ENCODE measurements at places on chromosomes 11 and 22.

GRCh38 chr22:37122598-37123180, 13.2 kb upstream of the TMPRSS6 start:
- no peak for DNase-seq

DNA sequence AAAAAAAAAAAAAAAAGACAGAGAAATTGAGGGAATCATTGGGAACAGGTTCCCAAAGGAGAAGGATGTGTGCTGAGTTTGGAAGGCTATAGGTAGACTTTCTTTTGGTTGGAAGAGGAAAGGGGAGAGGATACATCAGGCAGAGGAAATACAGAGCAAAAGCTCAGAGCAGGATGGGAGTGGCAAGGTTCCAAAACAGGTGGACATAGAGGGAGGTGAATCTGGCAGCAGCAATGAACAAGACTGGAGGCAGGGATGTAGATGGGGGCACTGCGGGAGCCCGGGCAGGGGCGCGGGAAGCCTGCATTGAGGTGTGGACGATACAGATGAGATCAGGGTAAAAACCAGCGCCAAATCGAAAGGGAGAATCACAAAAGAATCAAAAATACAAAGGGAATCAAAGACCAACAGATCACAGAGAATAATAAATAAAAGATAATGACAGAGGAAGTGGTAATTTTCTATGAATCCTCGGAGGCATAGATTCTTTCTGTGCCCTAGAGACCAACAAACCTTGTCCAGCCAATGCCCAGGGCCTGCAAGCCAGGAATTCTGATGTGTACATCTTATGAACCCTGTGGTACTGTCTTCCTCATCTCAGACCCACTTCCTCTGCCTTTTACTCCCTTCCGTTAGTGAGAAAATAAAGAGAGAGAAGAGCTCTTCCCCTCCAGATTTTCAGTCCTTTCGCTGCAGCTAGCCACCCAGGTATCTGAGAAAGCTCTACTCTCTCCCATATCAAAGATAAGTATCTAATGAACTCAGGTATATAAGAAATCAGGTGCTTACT, 70.3 kb downstream of the SLC1A2 start:
- no peak for DNase-seq

GRCh38 chr11:5705688-5706087, 16.1 kb downstream of the TRIM22 start:
- DNase-seq, result no peak

DNA sequence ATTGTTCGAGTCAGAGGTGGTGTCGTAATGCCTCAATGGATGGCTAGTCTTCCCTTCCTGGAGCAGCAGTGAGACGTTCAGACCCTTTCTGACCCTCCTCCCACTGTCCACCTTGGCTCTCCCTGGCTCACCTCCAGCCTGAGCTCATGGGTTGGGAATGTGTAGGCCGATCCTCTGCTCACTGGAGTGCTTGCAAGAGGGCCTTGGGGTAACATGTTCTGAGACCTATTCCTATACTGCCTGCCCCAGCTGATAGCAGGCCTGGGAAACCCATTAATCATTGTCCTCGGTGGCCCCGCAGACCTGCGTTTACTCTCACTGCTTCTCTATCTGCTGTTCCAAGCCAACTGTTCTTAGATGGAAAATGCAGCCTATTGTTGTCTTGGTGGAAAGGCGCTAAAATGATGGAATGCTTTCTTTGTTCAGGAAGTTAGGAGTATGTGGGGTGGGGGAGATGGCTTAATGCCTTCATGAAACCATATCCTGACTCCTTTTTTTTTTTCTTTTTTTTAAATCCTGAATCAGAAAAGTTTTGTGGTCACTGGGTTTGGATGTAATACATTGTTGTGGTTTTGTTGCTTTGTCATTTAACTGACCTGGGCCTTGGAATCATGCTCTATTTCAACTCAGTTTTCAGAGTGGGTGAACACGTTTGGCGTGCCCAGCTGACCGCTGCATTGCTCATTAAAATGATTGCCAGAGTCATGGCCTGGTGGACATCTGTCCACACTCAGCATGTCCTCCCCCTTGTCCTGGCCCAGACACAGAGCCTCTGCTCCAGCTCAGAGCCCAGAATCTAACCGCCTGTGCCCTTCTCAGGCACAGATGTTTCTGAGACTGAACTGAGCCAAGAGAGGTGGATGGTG, 72.5 kb downstream of the MICAL2 start:
- DNase-seq, result no peak

- DNase-seq, result no peak
These were observed 882.7 kb downstream of the BRD1 start for GRCh38 chr22:48944751-48945620.

Data from stimulated activated CD8-positive, alpha-beta memory T cell treated with anti-CD3 and anti-CD28 coated beads, Interleukin-4, amount 100 ng/mL, for 4 hours (primary cell).